Placental epithelial cell (primary cell): ENCODE measurements at places on chromosomes 12 and 14. TPM values are rescaled to one million over a fixed set of nuclear protein-coding genes. Genes with fewer than 3 reads are reported as not detected.

Gene ADAM21
- under 0.01 and 0.43 TPM in 2 replicates for total RNA-seq

Gene ALX1
- not detected in 2 replicates for total RNA-seq

Gene GARIN6
- total RNA-seq: not detected in 2 replicates

Gene KRT83
- total RNA-seq: not detected in 2 replicates

Gene DDHD1
- 5.9 and 7.1 TPM in 2 replicates for total RNA-seq

Gene WIF1
- not detected in 2 replicates for total RNA-seq

Gene SAMD15
- 3.5 and 4.8 TPM in 2 replicates for total RNA-seq

Gene CPNE6
- not detected in 2 replicates for total RNA-seq

Gene CCDC177
- total RNA-seq: not detected in 2 replicates

Gene ESRRB
- under 0.01 and 0.22 TPM in 2 replicates for total RNA-seq
